ENCODE measurements at places on chromosomes 11 and 22.
A peak's percentile ranks its signal among the peaks of the same experiment; 100 is the strongest.

DNA sequence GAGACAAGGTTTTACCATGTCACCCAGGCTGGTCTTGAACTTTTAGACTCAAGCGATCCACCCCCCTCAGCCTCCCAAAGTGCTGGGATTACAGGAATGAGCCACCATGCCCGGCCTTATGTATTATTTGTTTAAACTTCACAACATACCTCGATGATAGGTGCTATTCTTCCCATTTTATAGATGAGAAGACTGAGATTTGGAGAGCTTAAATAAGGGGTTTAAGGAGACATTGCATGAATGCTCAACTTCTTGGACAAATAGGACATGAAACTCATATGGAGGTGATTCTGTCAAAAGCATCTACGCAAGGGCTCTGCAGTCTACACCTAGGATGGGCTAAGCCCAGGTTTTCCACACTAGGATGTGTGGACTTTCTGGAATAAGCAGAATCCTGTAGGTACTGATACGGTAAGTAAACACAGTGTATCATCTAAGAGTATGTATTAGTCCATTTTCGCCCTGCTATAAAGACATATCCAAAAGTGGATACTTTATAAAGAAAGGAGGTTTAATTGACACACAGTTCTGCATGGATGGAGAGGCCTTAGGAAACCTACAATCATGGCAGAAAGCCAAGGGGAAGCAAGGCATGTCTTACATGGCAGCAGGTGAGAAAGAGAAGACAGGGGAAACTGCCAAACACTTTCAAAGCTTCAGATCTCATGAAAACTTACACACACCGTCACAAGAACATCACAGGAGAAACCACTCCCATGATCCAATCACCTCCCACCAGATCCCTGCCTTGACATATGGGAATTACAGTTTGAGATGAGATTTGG, 62.8 kb upstream of the CAPRIN1 start:
- no peak for DNase-seq

DNA sequence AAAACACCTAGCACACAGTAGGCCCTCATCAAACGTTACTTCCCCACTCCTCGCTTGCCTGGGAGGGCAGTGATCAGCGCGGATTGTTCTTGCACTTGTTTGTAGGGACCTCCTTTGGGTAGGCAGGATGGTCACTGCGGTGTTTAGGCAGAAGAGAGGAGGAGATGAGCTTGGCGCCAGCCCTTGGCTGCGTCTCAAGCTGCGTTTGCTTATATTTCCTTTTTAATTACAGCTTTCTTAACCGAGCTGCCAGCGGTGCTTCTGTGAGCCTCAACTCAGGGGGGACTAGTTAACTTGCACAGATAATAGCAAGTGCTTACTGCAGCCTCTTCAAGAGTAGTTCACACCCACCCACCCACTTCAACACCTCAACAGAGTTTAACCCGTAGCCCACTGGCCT, 15.1 kb downstream of the IFT27 start:
- DNase-seq, result no peak

DNA sequence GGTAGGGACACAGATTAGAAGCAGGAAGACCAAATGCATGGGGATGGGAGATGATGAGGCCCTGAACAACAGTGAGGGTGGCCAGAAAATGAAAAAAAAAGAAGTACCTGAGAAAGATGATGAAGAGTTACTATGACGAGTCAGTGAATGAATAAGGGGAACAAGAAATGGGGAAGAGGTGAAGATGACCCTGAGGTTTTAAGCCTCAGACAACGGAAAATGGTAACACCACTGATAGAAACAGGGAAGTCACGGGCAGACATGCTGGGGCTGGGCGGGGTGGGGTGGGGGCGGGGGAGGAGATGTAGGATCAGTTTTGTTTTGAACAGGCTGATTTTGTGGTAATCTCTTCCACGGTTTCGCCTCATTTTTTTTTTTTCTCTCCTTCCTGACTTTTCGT, 205.1 kb upstream of the CADM1 start:
- DNase-seq, result no peak

DNA sequence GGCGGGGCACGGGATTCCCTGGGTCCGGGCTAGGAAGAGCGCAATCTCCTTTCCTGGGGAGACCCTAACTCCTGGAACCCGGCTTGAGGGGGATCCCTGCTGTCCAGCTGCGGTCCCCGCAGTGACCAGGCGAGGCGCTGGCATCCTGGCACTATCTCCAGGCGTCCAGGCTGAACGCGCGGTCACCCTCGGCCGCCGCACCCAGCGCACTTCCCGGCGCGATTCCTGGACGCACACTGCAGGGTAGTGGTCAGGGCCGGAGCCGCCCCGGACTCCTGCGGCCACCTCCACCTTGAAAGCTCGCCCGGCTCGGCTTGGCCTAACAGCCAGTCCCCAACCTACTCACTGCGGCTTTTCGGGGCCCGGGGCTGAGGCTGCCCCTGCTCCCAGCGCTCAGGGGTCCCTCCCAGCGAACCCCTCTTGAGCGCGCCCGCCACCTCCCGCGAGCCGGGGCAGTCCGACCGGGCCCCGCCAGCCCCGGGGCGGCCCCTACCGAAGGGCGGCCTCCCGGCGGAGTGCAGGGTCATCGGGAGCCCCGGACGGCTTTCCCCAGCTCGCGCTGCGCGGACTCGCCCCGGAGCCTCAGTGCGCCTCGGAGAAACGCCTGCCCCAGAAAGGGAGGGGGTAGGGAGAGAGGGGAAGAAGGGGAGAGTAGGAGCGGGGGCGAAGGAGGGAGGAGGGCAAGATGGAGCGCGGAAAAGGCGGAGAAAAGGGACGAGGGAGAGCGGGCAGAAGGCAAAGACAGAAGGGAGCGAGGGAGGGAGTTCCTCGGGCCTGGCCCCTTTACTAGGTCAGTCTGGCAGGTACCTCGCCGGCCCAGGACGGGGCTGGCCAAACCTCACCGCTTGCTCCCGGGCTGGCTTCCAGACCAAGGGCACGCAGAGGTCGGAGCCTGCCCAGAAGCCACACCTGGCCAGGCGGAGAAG, 1.0 kb downstream of the POU2AF3 start:
- peak; percentile 55 for DNase-seq

GRCh38 chr11:111303461-111303860, 5.1 kb downstream of the POU2AF3 start:
- DNase-seq, result no peak

DNA sequence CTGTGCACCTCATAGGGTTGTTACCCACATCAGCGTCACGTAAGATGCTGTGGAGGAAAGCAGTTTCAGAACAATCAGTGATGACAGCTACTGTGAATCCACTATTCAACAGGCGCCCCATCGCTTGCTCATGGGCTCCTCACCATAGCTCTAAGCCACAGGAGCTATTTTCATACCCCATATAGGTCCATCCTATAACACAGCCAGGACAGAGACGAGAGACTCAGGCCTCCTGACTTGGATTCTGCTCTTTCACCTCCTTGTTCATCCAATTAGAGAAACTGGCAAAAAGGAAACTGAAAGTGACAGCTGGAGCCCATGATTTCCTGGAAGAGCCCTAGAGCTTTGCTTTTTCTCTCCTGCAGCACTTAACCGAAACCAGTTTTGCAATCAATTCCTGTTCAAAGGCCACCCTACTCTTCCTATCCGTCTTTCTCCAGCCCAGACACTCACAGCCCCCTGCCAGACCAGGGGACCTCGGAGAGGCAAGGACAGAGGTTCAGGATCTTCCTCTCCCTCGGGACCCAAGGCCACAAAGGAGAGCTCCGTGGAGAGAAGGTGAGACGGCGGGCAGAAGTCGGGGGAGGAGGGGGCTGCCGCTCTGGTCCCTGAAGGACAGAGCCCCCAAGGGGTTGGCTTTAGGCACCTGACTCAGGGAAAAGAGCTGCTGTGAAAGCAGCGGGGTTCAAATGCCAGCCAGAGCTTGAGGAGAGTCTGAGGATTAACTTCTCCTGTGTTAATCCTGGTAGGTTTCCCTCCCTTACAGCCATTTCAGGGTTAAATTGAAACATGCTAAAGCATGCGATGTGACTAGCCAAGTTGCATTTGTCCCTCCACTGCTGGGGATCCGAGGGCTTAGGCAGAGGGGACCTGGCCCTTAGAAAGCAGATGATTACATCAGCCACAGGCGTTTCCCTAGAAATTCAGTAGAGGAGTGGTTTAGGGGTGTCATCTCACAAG, at the start of gene APOL6:
TSS of gene APOL6 (plus strand) at position 381 of the 960 bp plus-strand sequence. CDS start 7,980 bp downstream, outside the sequence.
- no peak for DNase-seq

DNA sequence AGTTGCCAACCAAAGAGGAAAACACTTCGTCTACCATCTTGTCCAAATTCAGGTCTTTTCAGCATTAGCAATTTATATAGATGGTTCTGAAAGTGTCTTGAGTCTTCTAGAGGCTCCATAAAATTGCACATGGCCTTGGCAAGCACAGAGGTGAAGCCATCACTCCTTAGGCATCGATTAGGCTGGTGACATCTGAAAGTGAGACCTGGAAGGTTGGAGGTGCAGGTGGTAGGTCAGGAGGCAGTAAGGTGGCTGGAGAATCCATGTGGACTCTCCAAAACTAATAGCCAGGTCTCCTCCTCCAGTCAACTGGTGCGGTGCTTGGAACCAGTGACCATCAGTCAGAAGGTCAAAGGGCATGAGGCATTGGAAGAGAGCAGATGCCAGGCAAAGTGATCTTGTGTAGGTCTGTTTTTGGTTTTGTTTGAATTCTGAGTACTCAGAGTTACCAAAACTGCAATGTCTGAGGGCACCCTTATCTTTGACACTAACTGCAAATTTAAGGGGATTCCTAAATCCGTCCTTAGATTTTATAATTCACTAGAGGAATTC, 6.6 kb upstream of the APOL2 start:
- no peak for DNase-seq

GRCh38 chr11:116111546-116111945, 607.3 kb upstream of the CADM1 start:
- DNase-seq, result no peak

DNA sequence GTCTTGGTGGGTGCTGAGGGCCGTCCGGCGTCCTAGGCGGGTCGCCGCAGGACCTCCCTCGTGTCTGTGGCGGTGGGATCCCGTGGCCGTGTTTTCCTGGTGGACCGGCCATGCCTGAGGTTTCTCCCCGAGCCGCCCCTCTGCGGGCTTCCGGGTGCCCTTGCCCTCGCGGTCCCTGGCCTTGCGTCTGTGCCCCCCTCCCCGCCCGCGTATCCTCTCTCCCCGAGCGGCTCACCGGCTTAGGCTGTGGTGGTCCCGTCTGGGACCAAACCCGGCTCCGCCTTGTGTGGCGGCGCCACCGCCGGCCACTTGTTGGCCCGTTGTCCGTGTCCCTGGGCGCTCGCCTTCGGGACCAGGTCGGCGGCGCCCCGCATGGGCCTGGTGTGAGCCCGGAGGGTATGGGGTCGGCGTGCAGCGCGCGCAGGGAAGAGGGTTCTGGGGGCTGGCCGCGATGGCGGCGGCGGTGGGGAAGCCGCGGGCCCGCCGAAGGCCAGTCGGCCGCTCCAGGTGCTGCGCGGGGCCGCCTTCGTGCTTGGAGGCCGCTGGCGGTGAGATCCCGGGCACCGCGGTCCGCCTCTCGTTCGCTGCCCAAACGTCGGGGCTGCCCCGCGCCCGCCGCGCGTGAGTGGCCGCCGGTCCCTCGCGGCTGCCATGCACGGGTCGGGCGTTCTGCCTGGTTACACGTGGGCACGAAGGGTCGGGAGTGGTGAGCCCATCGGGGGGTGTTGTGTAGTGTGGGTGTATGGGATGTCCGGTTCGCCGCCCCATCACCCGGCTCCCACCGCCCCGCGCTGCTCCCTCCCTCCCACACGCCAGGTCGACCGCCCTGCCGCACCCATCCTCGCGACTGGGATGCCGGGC, 3899.1 kb upstream of the OR11H1 start:
- no peak for DNase-seq

- no peak for DNase-seq
Observed at GRCh38 chr11:61142424-61142823, 18.8 kb downstream of the VPS37C start.

DNA sequence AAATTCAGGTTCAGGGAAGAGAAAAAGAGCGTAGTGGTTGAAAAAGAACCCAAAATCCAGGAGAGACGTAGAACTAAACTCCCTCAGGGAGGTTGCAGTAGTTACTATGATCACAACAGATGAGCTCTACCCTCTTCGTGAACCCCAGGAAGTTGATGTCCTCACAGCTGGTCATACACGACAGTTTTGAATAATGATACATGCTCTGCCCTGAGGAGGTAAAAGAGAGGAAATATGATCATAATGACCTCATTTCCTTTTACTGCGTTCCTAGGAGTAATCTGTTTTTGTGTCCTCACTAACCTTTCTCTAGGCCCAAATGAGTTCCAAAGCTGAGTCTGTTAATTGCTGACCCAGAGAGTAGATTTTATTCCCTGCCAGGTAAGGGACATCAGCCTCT, 1.3 kb downstream of the PATE2 start:
- no peak for DNase-seq

- no peak for DNase-seq
Observed at GRCh38 chr11:77051511-77051910, 15.3 kb upstream of the CAPN5 start.

DNA sequence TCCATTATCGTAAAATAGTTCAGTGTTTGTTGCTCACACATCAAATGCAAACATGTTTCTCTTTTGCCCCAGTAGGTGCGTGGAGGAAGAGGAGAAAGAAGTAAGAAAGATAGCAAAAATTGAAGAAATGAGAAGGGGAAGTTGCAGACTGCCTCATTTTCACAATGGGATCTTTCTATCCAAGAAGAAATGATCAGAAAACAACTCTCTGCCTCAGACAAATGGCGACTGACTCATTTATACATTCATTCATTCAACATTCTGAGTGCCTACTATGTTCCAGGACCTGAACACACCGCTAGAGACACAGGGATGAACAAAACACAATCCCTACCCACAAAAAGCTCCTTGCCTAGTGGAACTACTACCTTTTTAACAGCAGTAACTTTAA, 367 bp downstream of the HPS5 start:
- no peak for DNase-seq

DNA sequence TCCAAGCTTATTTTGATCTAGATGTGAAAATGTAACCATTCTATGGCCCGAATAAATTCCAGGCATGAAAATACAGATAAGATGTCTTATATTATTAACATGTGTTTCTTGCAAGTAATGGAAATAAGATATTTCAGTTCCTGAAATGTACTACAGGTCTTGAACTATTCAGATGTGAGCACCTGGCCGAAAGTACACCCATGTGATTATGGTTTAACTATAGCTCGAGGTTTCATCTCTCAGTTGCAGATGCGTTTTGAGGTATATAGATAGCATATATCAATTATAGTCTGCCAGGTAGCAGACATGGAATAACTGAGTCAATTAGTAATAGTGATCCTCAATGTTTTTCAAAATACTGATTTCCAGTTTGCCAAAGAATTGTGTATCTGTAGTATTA, 68.3 kb downstream of the DDIAS start:
- DNase-seq, result no peak

GRCh38 chr22:29700206-29700899, 19.4 kb upstream of the CABP7 start:
- DNase-seq, result no peak

- no peak for DNase-seq
Observed at GRCh38 chr11:46604796-46605195, 11.0 kb upstream of the AMBRA1 start.

All from left renal cortex interstitium (tissue), 4 donors.